ENCODE measurements at places on chromosomes 12 and 14. TPM values are rescaled to one million over a fixed set of nuclear protein-coding genes. Genes with fewer than 3 reads are reported as not detected.
A peak's percentile ranks its signal among the peaks of the same experiment; 100 is the strongest.

GRCh38 chr12:89101440-89101839 lies 250.9 kb downstream of the DUSP6 start:
- DNase-seq = no peak

GRCh38 chr12:69474456-69474855 lies 4.3 kb downstream of the FRS2 start:
- DNase-seq = no peak

DNA sequence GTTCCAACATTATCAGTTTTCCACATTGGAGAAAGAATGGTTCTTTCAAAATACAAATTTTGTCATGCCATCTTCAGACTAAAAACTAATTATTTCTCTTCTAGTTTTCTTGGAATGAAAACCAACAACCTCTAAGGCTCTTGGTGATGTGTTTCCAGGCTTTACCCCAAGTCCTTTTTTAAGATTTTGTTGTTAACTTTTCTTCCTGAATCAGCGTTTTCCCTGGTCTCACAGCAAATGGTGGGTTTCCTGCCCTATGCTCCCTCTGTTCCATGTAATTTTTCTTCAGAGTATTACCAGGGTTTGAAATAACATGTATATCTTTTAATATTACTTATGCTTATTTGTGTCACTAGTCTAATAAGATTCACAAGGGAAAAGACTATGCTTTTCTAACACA lies 1311.9 kb downstream of the LRFN5 start:
- DNase-seq = no peak

DNA sequence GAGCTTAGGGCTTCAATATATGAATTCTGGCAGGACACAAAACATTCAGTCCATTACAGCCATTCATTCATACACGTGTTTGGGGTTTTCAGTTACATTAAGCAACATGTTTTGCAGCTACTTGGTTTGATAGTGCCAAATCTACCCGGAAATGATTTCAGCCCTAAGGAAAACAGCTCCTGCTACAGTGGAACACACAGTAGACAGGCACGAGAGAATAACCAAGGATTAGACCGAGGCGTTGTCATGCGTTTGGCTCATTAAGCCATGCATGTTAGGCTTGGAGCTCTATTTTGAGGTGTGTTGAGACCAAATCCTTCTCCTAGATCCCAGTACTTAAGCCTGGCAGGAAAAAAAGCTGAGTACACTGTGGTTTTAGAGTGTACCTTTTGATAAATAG lies 177.4 kb downstream of the PRKCH start:
- no peak for DNase-seq

DNA sequence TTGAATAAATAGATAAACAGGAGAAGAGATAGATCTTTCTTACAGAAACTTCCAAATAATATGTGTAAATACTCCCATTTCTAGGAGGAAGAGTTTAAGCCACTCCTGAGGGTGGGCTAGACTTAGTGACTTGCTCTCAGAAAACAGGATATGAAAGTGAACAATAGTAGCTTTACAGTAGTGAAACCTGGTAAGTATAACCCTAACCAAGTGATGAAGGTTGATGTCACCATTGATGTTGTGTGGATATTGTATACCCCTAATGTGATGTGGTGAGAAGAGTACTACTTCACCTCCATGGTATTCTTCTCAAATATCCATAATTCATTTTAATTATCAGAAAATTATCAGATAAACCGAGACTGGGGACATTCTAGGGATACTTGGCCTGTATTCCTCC lies 20.9 kb downstream of the AKAP6 start:
- DNase-seq = no peak

GRCh38 chr12:120266180-120266870 lies 795 bp upstream of the PXN start:
- DNase-seq = no peak

DNA sequence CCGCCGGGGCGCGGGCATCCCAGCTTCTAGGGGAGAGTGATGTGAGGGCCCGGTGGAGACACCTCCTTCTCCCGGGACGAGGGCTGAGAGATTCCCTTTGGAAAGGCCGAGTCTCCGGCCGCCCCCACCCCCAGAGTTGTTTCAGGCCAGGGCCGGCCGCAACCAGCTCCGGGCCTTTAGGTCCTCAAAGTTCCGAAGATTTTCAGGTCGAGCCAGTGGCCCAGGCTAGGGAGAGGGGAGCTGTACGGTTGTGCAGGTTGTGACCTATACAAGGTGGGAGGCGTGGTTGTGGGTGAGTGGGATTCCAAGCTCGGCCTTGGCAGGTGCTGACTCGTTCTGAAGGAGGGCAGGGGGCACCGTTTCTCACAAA lies 18.4 kb upstream of the ANKRD33 start:
- DNase-seq = no peak

GRCh38 chr14:82766996-82767395 lies 1233.3 kb upstream of the SEL1L start:
- no peak for DNase-seq

DNA sequence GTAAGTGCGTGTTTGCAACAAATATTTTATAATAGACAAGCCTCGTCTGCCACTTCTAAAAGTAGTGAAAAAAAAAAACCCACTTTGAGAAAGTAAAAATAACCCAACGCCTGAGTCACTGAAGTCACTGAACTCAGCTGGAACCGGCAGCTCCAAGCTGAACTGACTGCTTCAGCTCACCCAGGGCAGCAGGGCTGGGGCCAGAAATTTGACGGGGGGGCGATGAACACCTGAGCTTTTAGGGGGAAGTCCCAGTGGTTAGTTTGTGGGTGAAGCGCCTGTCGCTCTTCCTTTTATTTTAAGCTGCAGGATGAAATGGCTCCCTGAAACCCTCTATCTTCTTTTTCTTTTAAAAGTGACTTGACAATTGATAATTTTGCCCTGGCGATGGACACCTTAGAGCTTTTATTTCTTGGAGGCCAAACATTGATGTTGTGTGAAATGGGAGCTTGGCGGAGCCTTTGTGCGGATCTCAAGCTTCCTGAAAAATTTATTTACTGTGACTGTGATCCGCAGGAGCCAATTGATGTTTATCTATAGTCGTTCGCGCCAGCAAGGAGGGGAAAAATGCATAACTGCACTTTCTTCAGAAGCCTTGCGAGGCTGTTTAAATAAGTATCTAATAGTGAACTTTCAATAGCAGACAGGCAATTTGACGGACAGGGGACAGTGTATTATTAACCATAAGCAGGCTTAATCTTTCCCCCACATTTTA lies 173.2 kb upstream of the MYL2 start:
- DNase-seq = no peak

- peak; percentile 98 for DNase-seq
Observed at GRCh38 chr12:53625946-53626701, at the start of gene ATF7. Gene ATF7 (minus strand): TSS chr12:53626382. CDS start chr12:53601000, 25,382 bp downstream.

- DNase-seq = no peak
Observed at GRCh38 chr12:51087818-51088217, 4.4 kb upstream of the CSRNP2 start.

- no peak for DNase-seq
Observed at GRCh38 chr14:20494935-20495766, 10.2 kb upstream of the RNASE10 start.

GRCh38 chr12:6708960-6709394 lies 8.4 kb upstream of the PIANP start:
- no peak for DNase-seq

DNA sequence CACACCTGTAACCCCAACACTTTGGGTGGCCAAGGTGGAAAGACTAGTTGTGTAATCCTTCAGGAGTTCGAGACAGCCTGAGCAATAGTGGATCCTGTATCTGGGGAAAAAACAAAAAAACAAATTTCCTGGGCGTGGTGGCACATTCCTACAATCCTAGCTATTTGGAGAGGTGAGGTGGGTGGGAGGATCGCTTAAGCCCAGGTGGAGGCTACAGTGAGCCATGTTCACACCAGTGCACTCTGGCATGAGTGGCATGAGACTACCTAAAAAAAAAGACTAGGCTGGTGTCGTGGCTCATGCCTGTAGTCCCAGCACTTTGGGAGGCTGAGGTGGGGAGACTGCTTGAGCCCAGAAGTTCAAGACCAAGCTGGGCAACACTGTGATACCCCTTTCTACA lies 17.2 kb downstream of the PTGES3 start:
- no peak for DNase-seq

ACSM4 gene
- not detected for total RNA-seq

P2RX2 gene
- not detected for total RNA-seq

PSMC6 gene
- 84.4 TPM for total RNA-seq

CCDC197 gene
- not detected for total RNA-seq

SSPN gene
- total RNA-seq = 29.7 TPM
